ENCODE measurements at places on chromosomes 13 and 19.

- no peaks in the 10 kb centered on the region for H3K36me3 ChIP-seq
- no peaks in the 10 kb centered on the region for H3K4me1 ChIP-seq
- no peak overlapping the region for H3K27ac ChIP-seq
- no peaks in the 10 kb centered on the region for H3K27me3 ChIP-seq
- no peak overlapping the region for H3K4me3 ChIP-seq
These were observed 6.5 kb upstream of the CCER2 start for GRCh38 chr19:38918526-38918925.

GRCh38 chr19:15372891-15373301, 6.7 kb downstream of the AKAP8 start:
- no peak overlapping the region for H3K27ac ChIP-seq
- DNase-seq: no peak
- H3K27me3 ChIP-seq: no peaks in the 10 kb centered on the region
- no peaks in the 10 kb centered on the region for H3K36me3 ChIP-seq

- H3K27ac ChIP-seq: no peak overlapping the region
- DNase-seq: no peak
- no peaks in the 10 kb centered on the region for H3K4me1 ChIP-seq
- no peaks in the 10 kb centered on the region for H3K27me3 ChIP-seq
- H3K4me3 ChIP-seq: no peak overlapping the region
These were observed 3.8 kb upstream of the RETN start for GRCh38 chr19:7665076-7665475.

- no peak for DNase-seq
- no peak overlapping the region for H3K4me3 ChIP-seq
- no peaks in the 10 kb centered on the region for H3K27me3 ChIP-seq
- peaks cover 2% of the 10 kb centered on the region for H3K4me1 ChIP-seq
These were observed 5.1 kb downstream of the RGCC start for GRCh38 chr13:41462427-41462826.

DNA sequence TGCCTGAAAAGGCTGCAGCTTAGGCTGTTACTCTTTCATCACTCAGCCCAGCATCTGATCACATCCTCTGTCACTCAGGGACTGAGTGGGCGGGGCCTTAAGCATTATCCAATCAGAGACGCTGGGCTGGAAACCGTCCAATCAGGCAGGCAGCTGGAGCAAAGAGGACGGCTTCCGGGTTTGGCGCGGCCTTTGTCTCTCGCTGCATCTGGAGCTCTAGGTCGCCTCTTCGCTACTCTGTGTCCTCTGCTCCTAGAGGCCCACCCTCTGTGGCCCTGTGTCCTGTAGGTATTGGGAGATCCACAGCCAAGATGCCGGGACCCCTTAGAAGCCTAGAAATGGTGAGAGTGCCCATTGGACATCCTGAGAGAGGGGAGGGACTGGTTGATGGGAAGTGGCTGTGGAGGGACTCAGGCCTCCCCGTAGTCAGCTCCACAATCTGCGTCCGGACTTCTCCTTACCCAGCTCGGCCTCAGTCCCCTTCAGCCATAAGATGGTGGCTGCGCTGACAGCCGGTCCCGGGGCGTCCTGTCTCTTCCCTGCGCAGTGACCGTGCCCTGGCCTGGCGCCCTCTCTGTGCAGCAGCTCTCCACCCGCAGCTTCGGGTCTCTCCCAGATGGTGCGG, at the start of gene ZNF486:
Gene ZNF486, plus strand, starts transcription at position 195 of the 625 bp plus-strand sequence. Its CDS starts 117 bp downstream, at position 312.
- peak within 1 kb of the TSS; percentile 34 for H3K27ac ChIP-seq
- no peaks in the 10 kb centered on the region for H3K36me3 ChIP-seq
- H3K4me3 ChIP-seq: peak within 1 kb of the TSS; percentile 54
- peaks cover 4% of the 10 kb centered on the region for H3K4me1 ChIP-seq
- peak; percentile 95 for DNase-seq

DNA sequence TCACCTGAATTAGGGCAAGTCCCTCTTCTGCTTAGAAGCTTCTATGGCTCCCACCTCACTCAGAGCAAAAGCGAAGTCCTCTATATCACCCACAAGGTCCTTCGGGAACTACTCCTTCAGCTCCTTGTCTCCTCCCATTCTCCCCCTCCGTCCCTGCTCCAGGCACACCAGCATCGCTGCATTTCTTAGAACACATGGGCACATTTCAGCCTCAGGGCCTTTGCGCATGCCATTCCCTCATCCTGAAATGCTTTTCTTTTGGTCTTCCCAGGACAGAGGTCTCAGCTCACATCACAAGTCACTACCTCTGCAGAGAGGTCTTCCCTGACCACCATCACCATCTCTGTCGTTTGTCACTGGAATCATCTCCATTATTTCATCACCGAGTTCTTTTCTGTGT, 4.0 kb downstream of the S1PR5 start:
- no peaks in the 10 kb centered on the region for H3K36me3 ChIP-seq
- DNase-seq: no peak
- no peak overlapping the region for H3K27ac ChIP-seq
- H3K27me3 ChIP-seq: peaks cover 4% of the 10 kb centered on the region
- no peak overlapping the region for H3K4me3 ChIP-seq

GRCh38 chr13:108903613-108904012, 274.2 kb downstream of the MYO16 start:
- H3K4me1 ChIP-seq: no peaks in the 10 kb centered on the region
- H3K27ac ChIP-seq: no peak overlapping the region
- no peaks in the 10 kb centered on the region for H3K36me3 ChIP-seq
- no peak for DNase-seq

- H3K36me3 ChIP-seq: no peaks in the 10 kb centered on the region
- peaks cover 14% of the 10 kb centered on the region for H3K4me1 ChIP-seq
- H3K27me3 ChIP-seq: no peaks in the 10 kb centered on the region
- no peak overlapping the region for H3K27ac ChIP-seq
- H3K4me3 ChIP-seq: no peak overlapping the region
- no peak for DNase-seq
These were observed 6.1 kb downstream of the DHRS12 start for GRCh38 chr13:51797664-51798488.

DNA sequence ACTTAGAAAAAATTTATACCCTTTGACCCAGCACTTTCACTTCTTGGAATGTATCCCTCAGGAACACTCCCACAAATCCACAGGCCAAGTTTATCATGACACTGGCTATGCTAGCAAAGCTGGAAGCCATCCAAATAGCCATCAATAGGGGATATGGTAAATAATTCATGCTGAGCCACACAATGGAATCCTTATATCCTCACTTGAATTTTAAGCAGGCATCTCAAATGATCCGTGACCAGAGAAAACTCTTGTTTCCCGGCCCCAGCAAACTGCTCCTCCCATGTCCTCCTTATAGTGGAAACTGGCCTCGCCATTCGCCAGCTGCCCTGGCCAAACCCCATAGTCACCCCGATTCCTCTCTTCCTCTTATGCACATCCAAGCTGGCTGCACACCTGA, 37.6 kb downstream of the GRIK5 start:
- no peaks in the 10 kb centered on the region for H3K27me3 ChIP-seq
- no peak for DNase-seq
- H3K4me3 ChIP-seq: no peak overlapping the region
- no peak overlapping the region for H3K27ac ChIP-seq
- no peaks in the 10 kb centered on the region for H3K4me1 ChIP-seq

DNA sequence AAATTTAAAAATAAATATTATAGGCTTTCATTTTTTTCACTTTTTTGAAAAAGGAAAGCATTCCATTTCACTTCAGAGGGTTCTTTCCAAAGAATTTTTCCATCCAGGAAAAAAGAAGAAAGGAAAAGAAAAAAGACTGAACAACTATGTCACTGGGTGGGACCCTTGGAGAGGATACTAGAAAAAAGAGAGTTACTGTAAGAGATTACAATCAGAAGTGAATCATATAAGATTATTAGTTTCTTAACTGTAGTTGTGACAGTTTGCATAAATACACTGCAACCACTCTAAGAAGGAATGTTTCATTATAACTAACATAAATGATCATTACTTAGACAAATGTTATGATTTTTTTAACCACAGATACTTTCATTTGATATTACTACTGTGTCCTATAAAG, 87.8 kb downstream of the KLF12 start:
- H3K27me3 ChIP-seq: no peaks in the 10 kb centered on the region
- no peaks in the 10 kb centered on the region for H3K36me3 ChIP-seq
- H3K4me3 ChIP-seq: no peak overlapping the region
- no peak overlapping the region for H3K27ac ChIP-seq

DNA sequence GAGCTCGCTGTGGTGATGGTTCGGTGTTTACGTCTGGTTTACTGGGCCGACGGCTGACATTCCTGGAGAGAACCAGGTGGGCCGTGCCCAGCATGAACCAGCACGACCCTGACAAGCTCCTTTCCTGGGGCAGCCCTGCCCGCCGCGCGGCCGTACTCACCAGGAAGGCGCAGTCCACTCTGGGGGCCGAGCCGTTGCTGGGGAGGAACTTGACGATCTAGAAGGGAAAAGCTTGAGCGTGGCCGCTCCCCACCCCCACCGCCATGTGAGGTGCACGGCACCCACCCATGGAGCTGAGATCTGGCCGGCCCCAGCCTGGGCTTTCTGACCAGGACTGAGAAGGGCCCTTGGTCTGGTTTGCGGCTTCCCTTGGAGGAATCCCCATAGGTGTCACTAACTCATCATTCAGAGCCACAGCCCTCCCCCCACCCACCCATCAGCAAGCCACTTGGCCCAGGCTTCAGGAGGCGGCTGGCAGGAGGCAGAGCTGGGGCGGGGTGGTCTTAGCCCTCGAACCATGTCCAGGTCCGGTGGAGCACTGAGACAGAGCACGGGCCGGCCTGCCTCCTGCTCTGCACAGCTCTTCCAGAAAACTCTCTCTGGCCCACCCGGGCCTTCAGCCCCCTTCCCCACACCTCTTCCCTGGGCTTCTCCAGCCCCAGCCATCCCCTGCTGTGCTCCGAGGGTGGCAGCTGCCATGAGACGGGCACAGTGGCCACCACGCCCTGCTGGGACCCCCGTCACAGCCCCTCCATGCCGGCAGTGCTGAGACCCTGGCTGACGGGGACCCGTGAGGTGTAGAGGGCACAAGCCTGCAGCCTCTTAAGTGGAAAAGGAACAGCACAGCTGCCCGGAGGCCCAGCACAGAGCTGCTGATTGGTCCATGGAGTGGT, 6.2 kb downstream of the ATP4B start:
- H3K27ac ChIP-seq: no peak overlapping the region
- H3K36me3 ChIP-seq: no peaks in the 10 kb centered on the region
- no peaks in the 10 kb centered on the region for H3K27me3 ChIP-seq

DNA sequence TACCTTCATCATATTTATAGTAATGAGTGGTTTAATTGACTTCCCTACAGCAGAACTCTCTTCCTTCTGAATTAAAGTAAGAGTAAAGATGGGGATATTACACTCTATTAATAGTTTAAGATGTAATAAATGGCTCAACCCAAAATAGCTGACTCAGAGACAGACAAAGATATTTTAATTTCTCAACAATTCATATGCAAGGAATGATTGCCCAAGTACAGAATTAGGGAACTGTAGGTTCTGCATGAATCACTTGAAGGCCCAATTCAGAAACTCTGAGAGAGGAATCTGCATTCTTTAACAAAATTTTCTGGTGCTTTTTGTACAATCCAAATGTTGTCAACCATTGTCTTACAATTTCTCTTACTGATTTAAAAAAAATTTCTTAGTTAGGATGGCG, 42.9 kb upstream of the PCDH9 start:
- H3K27me3 ChIP-seq: no peaks in the 10 kb centered on the region
- H3K27ac ChIP-seq: no peak overlapping the region
- H3K4me1 ChIP-seq: no peaks in the 10 kb centered on the region
- no peaks in the 10 kb centered on the region for H3K36me3 ChIP-seq
- H3K4me3 ChIP-seq: no peak overlapping the region
- DNase-seq: no peak

GRCh38 chr13:72316716-72317115, 410.7 kb downstream of the MZT1 start:
- no peaks in the 10 kb centered on the region for H3K4me1 ChIP-seq
- DNase-seq: no peak

- H3K36me3 ChIP-seq: no peaks in the 10 kb centered on the region
- no peaks in the 10 kb centered on the region for H3K4me1 ChIP-seq
- H3K4me3 ChIP-seq: no peak overlapping the region
- no peak for DNase-seq
These were observed 27.4 kb upstream of the CACTIN start for GRCh38 chr19:3653865-3654513.

GRCh38 chr19:40646743-40647254, 43.7 kb downstream of the NUMBL start:
- no peaks in the 10 kb centered on the region for H3K36me3 ChIP-seq
- peaks cover 4% of the 10 kb centered on the region for H3K4me1 ChIP-seq
- no peak overlapping the region for H3K27ac ChIP-seq
- H3K27me3 ChIP-seq: no peaks in the 10 kb centered on the region
